ENCODE measurements at places on chromosomes 13 and 19.

DNA sequence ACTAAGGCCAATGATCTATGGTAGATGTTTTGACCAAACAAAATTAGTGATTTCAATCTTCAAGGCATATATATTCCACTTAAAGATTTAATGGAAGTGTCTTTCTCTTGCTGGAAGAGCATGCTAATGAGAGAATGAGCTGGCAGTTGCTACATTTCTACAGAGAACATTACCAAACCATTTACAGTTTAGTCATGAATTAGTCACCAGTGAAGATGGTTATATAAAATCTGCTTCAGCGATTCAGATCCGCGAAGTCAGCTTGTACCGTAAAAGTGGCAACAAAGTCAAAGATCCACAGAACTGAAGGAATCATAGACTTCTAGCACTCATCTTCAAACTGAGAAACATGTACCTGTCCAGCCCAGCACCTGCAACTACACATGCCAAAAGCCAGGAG lies 156.3 kb downstream of the SLITRK5 start:
- no peak for DNase-seq

DNA sequence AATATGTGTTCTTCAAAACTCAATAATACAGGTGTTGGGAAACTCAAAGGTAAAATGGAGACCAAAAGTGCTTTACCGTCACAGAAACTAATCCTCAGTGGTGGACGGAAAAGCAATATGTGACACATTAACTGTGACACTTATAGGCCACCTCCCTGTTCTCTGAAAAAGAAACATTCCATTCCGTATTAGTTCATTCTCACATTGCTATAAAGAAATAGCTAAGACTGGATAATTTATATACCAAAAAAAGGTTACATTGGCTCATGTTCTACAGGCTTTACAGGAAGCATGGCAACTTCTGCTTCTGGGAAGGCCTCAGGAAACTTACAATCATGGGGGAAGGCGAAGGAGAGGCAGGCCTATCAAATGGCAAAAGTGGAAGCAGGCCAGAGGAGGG lies 435.3 kb upstream of the HTR2A start:
- DNase-seq = no peak

DNA sequence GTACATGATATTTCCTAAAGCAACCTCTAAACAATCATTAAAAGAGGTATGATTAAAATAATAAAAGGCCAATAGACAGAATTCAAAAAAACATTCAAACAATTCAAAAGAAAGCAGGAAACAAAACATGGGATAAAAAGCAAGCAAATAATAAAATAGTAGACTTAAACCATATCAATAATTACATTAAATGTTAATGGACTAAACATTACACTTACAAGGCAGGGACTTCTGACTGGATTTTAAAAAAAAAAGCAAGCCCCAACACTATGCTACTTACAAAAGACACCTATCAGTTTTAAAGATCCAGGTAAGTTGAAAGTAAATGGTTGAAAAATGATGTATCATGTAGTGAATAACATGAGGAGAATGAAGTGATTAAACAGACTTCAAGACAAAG lies 65.2 kb downstream of the KLF2 start:
- no peak for DNase-seq

- DNase-seq = no peak
Observed at GRCh38 chr13:110877737-110878258, 37.1 kb downstream of the ANKRD10 start.

DNA sequence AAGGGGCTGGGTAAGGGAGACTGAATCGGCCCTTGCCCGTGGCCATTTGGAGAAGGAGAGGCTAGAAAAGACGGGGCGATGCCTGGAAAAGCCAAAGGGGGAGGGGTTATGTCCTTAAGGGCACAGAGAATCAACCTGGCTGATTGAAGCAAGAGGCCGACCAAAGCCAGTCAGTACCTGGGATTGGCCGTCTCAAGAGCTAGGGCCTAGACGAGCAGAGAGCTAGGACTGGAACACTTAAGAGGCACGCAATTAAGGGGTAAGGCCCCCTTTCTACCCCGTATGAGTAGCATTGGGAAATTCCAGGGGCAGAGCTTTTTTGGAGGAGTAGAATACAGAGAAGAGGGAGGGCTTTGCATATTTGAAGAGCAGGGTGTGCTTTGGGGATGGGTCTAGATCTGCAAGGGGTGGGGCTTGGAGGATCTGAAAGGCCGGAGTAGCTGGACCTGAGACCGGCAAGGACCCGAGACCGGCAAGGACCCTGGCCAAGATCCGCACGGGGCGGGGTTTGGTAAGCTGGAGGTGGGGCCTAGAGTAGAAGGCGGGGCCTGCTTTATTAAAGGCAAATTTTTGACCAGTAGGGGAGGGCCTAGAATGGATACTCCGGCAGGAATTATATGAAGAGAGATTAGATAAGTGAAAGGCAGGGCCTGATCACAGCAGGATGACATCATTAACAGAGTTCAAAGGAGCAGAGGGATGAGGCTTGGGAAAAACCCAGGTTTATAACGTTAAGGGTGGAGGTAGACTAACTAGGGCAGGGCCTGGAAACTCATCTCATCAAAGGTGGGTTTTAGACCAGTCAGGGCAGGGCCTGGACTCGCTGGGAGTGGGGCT lies 10.7 kb upstream of the CACNG6 start:
- no peak for DNase-seq

- no peak for DNase-seq
Observed at GRCh38 chr13:58583966-58584365, 952.4 kb downstream of the PCDH17 start.

DNA sequence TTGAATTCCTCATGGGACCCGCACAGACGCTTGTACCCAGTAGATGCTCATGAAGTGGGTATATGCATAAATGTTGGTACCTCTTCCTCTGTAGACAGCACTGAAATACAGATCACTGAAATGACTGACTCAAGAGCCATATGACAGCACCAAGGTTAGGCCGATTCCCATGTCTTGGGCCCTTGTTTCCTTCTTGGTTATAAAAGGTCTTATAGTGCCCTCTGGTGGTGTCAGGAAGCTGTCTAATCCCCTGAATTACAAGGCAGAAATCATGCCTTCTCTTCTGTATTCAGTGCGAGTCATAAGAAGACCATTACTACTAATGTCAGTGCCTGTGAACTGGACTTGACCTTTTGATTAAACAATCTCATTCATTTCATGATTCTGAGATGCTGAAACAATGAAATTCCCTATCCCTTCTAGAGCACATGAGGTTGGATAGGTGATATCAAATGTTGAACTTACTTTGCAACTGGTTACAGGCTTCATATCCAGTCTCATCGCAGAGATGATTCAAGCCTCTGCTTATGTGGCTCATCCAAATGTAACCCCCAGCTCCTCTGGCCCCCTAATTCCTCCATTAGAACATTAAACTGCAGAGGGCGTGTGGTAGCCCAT lies 59.7 kb downstream of the SPATA13 start:
- peak; percentile 22 for DNase-seq

GRCh38 chr19:46520616-46521015 lies 24.9 kb upstream of the PNMA8B start:
- DNase-seq = no peak

- no peak for DNase-seq
Observed at GRCh38 chr13:40479196-40479845, 187.1 kb downstream of the FOXO1 start.

DNA sequence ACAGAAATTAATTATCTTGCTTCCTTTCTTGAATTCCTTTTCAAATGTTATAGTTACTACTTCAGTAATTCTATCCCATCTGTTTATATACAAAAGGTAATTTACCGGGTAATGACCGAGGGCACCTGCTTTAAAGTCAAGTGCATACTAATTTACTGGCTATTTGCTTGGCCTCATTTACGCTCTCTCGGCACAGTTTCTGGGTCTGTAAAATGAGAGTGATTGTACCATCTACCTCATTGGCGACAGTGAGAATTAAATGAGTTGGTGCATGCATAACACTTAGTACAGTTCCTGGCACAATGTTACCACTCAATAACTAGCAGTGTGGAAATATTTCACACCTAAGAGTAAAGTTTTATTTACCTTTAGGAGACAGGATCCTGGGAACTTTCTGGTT lies 111.6 kb downstream of the GGACT start:
- DNase-seq = no peak
